Ascending aorta (tissue), 2 donors: ENCODE measurements at places on chromosomes 2 and 18. TPM values are rescaled to one million over a fixed set of nuclear protein-coding genes. Genes with fewer than 3 reads are reported as not detected.

The PLEK gene
- total RNA-seq = 1.5 TPM

The GNLY gene
- total RNA-seq = not detected

The HOXD13 gene
- total RNA-seq = not detected

The DUSP2 gene
- 7.2 TPM for total RNA-seq

The REEP1 gene
- 6.4 TPM for total RNA-seq

The MAL gene
- not detected for total RNA-seq

DNA sequence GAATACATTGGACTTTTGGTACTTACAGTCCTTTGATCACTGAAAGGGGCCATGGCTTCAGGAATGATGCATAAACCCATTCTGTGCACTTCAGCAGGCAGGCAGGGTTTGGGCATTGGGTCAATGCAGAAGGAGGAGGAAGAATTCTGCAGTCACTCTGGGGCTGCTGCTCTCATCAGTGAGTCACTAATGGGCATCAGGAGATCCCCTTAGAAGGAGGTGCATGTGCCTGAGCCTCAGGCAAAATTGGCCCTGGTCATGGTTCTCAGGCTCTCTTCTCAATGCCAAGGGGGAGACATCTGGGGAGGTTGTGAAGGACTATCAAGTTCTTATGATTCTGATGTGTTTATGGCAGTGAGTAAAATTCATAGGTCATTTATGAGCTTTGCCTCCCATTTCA, 52.0 kb upstream of the TNP1 start:
- no peak overlapping the region for H3K27ac ChIP-seq
- no peak for DNase-seq
- no peaks in the 10 kb centered on the region for H3K4me1 ChIP-seq
- H3K4me3 ChIP-seq = no peak overlapping the region

GRCh38 chr2:201685156-201685555, 13.3 kb downstream of the MPP4 start:
- no peak for DNase-seq
- no peak overlapping the region for H3K27ac ChIP-seq

DNA sequence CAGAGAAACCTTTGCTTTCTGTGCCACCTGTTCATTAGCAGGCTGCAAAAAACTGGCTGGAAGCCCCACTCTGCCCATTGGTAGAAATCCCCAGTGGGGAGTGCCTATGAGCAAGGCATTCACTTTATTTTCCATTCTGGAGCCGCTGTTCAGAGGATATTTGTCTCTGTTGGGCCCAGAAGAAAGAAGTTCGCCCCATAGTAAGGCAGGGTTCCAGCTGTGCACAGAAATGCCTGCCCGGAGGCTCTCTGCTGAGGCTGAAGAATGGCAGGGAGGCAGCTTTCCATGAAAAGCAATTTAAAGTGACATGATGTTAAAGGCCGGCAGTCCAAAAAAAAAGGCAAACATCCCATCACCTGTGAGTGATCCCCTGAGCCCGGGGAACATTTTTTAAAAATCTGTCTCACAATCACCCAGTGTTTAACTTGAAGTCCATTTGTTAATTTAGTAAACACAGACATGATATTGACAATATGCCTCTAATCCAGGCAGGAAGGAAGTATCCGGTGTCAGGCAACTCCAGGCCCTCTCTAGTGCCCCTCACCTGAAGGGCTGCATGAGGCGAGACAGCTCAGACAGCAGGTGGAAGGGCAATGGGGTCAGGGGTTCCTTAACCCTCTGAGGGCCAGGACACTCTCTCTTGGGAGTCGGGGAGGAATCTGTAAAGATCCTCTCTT, 265.1 kb upstream of the SIX2 start:
- no peak overlapping the region for H3K4me3 ChIP-seq
- H3K4me1 ChIP-seq = peaks cover 9% of the 10 kb centered on the region
- H3K36me3 ChIP-seq = no peaks in the 10 kb centered on the region
- H3K27me3 ChIP-seq = no peaks in the 10 kb centered on the region

- H3K27ac ChIP-seq = peak overlapping the region; percentile 70
- H3K4me1 ChIP-seq = peaks cover 76% of the 10 kb centered on the region
- no peaks in the 10 kb centered on the region for H3K27me3 ChIP-seq
- H3K36me3 ChIP-seq = no peaks in the 10 kb centered on the region
- H3K4me3 ChIP-seq = no peak overlapping the region
Observed at GRCh38 chr2:157785866-157786662, 90.1 kb downstream of the ACVR1 start.

DNA sequence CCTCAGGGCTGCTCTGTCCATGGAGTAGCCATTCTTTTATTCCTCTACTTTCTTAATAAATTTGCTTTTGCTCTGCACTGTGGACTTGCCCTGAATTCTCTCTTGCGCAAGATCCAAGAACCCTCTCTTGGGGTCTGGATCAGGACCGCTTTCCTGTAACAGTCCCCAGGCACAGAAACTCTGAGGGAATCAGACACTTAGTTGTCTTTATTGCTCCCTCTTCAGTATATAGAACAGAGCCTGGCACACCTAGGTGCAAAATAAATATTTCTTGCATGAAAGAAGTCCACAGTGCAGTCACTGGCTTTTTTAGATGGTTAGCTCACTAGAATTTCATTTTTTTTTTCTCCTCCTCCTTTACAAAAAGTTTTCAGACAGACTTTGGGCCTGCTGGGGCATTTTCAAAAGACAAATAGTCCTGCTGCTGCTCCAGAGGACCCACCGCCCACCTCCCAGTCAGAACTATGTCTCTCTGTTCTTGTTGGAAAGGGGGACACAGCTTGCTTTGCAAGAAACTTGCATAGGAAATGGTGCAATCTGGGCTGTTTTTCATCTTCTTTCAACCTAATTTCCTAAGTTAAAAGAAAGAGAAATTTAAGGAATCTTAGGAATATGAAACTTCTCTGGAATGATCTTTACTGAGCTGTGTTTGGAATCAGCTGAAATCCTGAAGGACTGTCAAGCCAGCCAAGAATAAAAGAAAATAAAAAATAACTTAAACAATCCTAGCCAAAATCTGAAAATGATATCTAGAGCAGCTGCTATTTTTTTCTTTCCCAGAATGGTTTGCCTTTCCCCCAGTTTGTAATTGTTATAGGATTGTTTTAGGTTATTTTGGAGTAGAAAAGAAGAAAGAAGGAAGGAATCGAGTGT, 31.7 kb upstream of the MAP4K3 start:
- no peaks in the 10 kb centered on the region for H3K27me3 ChIP-seq
- H3K36me3 ChIP-seq = no peaks in the 10 kb centered on the region
- no peaks in the 10 kb centered on the region for H3K4me1 ChIP-seq
- peak overlapping the region; percentile 7 for H3K4me3 ChIP-seq
- no peak for DNase-seq

GRCh38 chr2:212359425-212360067, 179.1 kb downstream of the ERBB4 start:
- DNase-seq = no peak
- H3K36me3 ChIP-seq = no peaks in the 10 kb centered on the region
- H3K4me1 ChIP-seq = peaks cover 5% of the 10 kb centered on the region
- peak overlapping the region; percentile 57 for H3K27ac ChIP-seq
- no peaks in the 10 kb centered on the region for H3K27me3 ChIP-seq
- no peak overlapping the region for H3K4me3 ChIP-seq

- H3K27ac ChIP-seq = no peak overlapping the region
- DNase-seq = no peak
- no peak overlapping the region for H3K4me3 ChIP-seq
- H3K27me3 ChIP-seq = no peaks in the 10 kb centered on the region
Observed at GRCh38 chr2:603427-603826, 73.8 kb downstream of the TMEM18 start.

GRCh38 chr2:8121826-8122513, 559.9 kb upstream of the ID2 start:
- no peaks in the 10 kb centered on the region for H3K36me3 ChIP-seq
- H3K4me3 ChIP-seq = no peak overlapping the region
- H3K27ac ChIP-seq = no peak overlapping the region

- no peaks in the 10 kb centered on the region for H3K4me1 ChIP-seq
- no peaks in the 10 kb centered on the region for H3K36me3 ChIP-seq
- DNase-seq = no peak
- H3K27me3 ChIP-seq = no peaks in the 10 kb centered on the region
Observed at GRCh38 chr2:80438686-80439085, 134.1 kb upstream of the LRRTM1 start.

- DNase-seq = no peak
- H3K27ac ChIP-seq = no peak overlapping the region
- no peaks in the 10 kb centered on the region for H3K27me3 ChIP-seq
- H3K36me3 ChIP-seq = no peaks in the 10 kb centered on the region
Observed at GRCh38 chr2:225948903-225949302, 549.4 kb downstream of the NYAP2 start.

- H3K4me1 ChIP-seq = no peaks in the 10 kb centered on the region
- H3K36me3 ChIP-seq = peaks cover 20% of the 10 kb centered on the region
- no peak overlapping the region for H3K27ac ChIP-seq
- H3K4me3 ChIP-seq = no peak overlapping the region
- no peak for DNase-seq
Observed at GRCh38 chr2:240469239-240469636, 33.8 kb downstream of the GPC1 start.

GRCh38 chr2:121390082-121390692, 105.2 kb upstream of the TFCP2L1 start:
- H3K4me1 ChIP-seq = no peaks in the 10 kb centered on the region
- no peak overlapping the region for H3K4me3 ChIP-seq
- H3K27me3 ChIP-seq = no peaks in the 10 kb centered on the region
- peaks cover 43% of the 10 kb centered on the region for H3K36me3 ChIP-seq
- no peak for DNase-seq
- H3K27ac ChIP-seq = no peak overlapping the region

DNA sequence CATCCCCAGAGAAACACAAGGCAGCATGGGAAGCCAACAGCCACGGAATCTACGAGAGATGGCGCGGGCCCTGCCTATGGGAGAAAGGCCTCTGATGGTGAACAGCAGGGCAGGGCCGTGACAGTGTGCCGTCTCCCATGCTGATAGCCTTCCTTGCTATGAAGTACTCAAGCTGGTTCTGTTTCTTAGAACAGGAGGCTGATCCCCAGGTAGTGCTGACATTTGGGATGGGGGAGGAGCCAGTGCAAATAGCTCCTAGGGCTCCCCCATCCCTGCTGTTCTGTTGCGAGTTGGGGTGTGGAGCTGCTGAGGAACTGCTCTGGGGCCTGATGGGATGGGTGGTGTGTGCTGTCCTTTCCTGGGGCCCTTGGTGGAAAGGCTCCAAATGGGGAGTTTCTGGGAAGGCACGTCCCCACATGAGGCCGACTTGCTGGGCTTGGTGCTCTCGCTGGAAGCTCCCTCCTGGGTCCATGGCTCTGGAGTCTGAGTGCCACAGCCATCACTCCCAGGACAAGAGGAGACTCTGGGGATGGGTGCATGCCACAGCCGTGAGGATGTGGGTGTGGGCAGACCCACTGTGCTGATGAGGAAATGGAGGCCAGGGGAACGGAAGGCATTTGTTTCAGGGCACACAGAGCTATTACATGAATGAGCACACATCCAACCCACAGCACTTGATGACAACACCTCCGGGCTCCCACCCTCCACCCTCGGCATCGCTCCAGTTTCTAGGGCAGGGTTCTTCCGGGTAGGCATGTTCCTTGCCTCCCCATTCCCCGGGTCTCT, 246.8 kb downstream of the HDAC4 start:
- DNase-seq = no peak
- H3K27me3 ChIP-seq = no peaks in the 10 kb centered on the region
- no peak overlapping the region for H3K27ac ChIP-seq
- no peak overlapping the region for H3K4me3 ChIP-seq
- H3K36me3 ChIP-seq = peaks cover 41% of the 10 kb centered on the region
- no peaks in the 10 kb centered on the region for H3K4me1 ChIP-seq

DNA sequence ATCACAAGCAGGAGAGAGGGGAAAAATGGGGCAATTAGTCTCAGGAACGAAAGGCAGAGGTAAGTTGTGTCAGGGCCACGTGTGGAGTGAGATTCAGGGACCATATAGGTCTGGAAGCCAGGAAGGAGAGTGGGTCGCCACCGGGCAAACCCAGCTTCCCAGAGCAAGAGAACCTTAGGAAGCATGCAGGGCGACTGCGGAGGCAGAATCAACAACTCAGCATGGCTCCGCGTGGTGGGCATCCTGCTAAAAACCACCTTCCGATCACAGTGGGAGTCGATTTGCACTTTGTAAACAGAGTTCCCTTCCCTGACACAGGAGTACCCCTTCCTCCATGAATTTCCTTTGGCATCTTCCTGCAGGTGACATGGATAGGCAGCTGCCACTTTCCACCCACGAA, 114.6 kb downstream of the TTC32 start:
- H3K27ac ChIP-seq = peak overlapping the region; percentile 84
- H3K36me3 ChIP-seq = no peaks in the 10 kb centered on the region
- H3K27me3 ChIP-seq = no peaks in the 10 kb centered on the region
- DNase-seq = no peak
- H3K4me3 ChIP-seq = no peak overlapping the region

DNA sequence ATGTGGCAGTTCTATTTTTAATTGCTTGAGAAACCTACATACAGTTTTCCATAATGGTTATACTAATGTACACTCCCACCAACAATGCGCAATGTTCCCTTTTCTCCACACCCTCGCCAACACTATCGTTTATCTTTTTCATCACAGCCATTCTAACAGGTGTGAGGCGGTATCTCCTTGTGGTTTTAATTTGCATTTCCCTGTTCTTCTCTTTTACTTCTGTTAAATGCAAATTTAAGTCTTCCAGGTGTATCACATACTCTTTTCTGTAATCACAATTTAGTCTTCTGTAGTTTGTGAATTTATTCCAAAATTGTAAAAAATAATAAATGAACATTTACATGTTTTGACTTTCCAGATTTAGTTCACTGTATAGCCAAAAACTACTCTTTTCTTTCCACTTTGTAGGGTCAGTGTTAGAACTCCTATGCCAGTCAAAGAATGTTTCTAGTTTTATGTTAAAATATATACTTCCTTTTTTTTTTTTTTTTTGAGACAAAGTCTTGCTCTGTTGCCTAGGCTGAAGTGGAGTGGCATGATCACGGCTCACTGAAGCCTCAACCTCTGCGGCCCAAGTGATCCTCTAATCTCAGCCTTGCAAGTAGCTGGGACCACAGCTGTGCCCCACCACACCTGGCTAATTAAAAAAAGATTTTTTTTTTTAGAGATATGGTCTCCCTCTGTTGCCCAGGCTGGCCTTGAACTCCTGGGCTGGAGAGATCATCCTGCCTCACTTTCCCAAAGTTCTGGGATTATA, 15.4 kb upstream of the ACYP2 start:
- H3K27me3 ChIP-seq = no peaks in the 10 kb centered on the region
- no peak for DNase-seq
- H3K4me1 ChIP-seq = peaks cover 5% of the 10 kb centered on the region
- H3K27ac ChIP-seq = no peak overlapping the region

DNA sequence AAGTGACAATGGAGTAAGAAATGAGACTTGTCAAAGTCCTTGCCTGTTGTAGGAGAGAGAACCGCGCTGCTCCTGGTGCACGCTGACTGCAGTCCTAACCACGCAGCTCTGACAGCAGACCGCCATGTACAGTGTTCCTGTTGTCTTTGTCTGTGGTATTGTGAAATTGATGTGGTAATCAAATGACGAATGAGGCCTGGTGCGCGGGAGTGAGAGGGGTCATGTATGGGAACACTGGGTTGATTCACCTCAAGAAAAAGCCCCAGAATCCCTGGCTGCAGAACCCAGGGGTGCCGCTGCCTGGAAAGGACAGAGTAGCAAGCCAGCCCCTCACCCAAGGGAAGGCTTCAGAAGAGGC, 64.0 kb downstream of the INPP4A start:
- H3K27me3 ChIP-seq = no peaks in the 10 kb centered on the region
- no peak overlapping the region for H3K4me3 ChIP-seq
- peak; percentile 77 for DNase-seq
- H3K36me3 ChIP-seq = no peaks in the 10 kb centered on the region
